GM12892 (cell line): ENCODE measurements at places on chromosomes 1 and 21.

GRCh38 chr21:33268393-33268736, 2.2 kb downstream of the IL10RB start:
- no peak for DNase-seq

DNA sequence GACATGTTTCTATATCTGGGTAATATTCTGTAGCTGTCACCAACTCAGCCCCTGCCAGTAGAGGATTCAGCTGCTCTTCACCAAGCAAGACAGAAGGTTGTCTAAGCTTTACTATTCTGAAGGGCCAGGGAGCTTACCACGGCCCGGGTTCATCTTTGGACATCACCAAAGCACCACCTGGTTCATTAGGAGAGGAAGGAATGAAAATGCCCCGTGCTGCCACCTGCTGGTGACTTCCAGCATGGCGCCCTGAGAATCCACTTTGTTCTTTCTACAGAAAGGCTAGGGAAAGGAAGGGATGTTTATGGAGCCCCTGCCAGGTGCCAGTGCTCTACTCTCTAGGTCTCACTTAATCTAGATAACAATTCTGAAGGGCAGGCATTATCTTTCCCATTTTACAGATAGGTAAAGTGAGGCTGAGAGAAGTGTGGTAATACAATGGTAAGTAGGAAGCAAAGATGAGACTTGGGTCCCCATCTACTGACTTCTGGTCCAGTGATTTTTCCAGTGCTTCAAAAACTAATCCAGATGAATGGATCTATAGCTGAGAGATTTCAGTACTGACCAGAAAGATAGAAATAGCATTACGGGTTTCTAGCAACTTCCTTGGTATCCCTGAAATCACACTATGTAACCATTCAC, 79.5 kb downstream of the BEND5 start:
- no peak for DNase-seq

GRCh38 chr1:43537423-43538142, 6.9 kb downstream of the PTPRF start:
- no peak for DNase-seq

GRCh38 chr21:19899645-19900044, 1098.6 kb upstream of the NCAM2 start:
- no peak for DNase-seq

- no peak for DNase-seq
Measured at GRCh38 chr21:39612233-39613040, at the start of gene B3GALT5. Gene B3GALT5 (plus strand): TSS chr21:39612940. CDS start chr21:39660560, 47,620 bp downstream.

DNA sequence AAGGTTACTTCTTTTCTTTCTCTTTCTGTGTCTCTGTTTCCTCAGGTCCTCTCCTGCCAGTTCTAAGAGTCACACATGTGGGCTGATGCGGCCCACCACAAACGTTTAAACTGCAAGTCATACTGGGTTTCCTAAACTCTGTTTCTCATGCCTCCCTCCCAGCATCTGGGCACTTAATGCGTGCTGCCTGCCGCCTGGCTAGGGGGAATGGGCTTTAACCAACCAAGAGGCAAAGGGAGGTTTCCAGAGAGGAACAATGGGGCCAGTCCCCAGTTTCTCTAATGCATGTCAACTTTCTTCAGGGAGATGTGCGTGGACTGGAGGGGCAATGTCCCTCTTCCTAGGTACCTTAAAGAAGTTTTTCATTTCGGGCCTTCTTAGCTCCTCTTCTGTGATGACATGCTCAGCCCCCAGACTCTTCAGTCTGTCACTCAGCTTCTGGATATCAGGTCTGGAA, 19.9 kb upstream of the SRSF4 start:
- DNase-seq = no peak

DNA sequence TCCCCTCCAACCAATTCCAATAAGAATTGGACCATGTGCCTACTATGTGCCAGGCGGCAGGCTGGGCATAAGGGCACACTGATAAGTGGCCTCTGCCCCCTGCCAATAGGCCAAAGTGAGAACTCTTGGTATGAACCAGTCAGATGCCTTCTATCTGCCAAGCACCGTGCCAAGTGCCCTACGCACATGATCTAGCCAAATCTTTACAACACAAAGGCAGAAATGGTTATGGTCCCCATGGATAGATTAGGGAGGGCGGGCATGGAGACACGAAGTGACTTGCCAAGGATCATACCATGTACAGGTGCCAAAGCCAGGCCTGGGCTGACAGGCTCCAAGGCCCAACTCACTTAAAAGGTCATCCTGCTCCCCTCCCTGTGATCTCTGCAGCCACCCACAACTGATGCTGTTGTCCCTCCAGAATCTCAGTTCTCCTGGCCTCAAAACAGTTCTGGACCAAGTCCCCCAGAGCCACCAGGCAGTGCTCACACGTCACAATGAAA, 32.1 kb downstream of the CASZ1 start:
- DNase-seq = no peak

DNA sequence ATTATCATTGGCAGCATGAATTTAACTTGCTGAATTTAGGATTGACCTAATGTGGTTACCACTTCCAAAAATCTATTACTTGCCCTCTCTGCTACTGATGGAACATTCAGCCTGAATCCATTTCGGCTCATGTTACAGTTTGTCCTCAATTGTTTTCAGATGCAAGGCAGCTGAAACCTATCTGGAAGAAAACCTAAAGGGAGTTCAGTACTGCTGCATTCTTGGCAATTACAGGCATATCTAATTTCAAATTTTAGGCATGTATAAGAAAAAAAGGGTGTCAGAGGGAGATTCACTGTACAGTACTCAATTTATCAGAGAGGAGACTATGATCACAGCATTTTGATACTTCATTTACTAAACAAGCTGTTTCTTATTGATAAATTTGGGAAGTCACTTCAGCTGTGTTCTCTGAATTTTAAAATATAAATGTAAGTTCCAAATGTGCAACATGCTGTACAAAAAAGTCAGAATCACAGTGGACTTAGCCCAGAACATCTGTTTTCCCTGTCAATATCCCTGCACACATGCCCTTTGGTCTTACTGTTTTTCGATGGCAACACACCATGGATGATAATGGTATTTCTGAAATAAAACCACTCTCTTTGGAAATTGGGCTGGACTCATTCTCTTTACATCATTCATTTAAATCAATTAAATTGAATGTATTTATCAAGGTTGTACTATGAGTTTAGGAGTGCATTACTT, 651.6 kb upstream of the ADGRL4 start:
- DNase-seq = no peak

DNA sequence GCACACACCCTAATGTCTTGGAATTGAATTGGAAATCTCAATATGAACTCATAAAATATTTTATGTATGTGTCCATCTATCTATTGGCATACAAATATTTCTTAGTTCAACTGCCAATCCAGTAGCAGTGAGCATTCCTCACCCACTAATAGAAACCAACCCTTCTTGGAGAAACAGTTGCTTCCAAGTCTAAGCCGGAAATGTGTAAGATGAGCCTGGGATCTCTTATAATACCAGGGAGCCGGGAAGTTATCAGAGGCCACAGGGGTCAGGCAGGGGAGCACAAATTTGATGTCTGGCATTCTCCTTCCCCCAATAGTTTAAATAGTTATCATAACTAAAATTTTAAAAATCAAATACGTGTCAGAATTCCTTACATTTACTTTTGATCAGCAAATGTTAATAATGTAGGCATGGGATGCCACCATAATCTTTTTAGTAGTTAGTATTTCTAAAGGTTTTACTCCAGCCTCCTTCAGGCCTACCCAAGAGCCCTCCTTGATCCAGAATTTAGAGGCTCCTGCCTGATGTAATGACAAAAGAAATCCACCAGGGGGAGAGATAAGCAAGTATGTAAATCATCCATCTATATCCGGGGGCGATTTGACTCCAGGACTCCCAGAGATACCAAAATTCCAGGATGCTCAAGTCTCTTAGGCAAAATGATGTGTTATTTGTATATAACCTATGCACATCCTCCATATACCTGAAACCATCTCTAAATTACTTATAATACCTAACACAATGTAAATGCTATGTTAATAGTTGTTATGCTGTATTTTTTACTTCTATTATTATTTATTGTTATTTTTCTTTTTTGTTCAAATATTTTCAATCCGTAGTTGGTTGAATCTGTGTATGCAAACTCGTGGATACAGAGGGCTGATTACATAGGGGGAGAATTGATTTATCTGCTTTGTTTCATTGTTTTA, 218.7 kb upstream of the COA6 start:
- DNase-seq = peak; percentile 23
